ENCODE measurements at places on chromosomes 6 and 20. TPM values are rescaled to one million over a fixed set of nuclear protein-coding genes. Genes with fewer than 3 reads are reported as not detected.

RNF144B gene
- total RNA-seq = 2.3 TPM

DNA sequence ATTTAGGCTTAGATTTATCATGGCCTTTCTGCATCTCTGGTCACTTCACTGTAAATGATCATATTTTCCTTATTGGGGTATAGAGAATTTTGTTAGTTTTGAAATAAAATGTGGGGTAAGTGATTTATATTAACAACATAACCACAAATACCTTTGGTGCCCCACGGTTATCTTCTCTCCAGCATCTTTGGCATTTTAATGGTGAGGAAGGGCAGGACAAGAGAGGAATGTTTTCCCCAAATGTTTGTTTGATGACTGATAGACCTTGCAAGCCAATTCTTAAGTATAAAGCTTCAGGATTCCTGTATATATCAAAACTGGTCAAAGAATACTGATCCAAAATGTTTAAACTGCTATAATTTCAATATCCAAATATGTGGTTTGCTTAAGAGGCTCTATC is 171.6 kb upstream of the SMLR1 start:
- no peak for DNase-seq

CCR6 gene
- total RNA-seq = not detected

GRCh38 chr20:35368666-35369423 is 42.9 kb downstream of the UQCC1 start:
- DNase-seq = no peak

- DNase-seq = no peak
These were observed 9.0 kb downstream of the CST9 start for GRCh38 chr20:23596579-23597250.

GRCh38 chr6:122289762-122290539 is 109.5 kb upstream of the HSF2 start:
- peak; percentile 4 for DNase-seq

- DNase-seq = no peak
These were observed 129.5 kb downstream of the MMUT start for GRCh38 chr6:49333345-49334125.

DNA sequence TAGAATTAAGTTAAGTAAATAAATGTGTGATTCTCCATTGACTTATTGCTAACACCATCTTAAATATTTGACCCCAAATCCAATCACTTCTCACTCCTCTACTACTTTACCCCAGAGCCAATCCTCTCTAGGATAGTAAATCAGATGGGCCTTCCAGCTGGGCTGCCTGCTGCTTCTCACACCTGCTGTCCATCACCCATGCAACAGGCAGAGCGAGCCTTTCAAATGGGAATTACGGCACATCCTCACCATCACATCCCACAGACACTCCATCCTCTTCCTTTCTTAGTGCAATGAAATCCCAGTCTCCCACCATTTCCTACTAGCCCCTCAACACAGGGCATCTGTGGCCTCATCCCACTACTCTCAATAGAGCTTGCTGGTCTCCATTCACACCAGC is 34.0 kb downstream of the HLA-F start:
- no peak for DNase-seq

GRCh38 chr20:46742669-46743045 is 33.2 kb downstream of the SLC2A10 start:
- DNase-seq = no peak

FAM209A gene
- total RNA-seq = not detected

GRCh38 chr6:122530440-122531046 is 58.9 kb upstream of the SERINC1 start:
- DNase-seq = peak; percentile 44

All from Daoy (cell line).